ENCODE measurements at places on chromosomes 1 and 21.

DNA sequence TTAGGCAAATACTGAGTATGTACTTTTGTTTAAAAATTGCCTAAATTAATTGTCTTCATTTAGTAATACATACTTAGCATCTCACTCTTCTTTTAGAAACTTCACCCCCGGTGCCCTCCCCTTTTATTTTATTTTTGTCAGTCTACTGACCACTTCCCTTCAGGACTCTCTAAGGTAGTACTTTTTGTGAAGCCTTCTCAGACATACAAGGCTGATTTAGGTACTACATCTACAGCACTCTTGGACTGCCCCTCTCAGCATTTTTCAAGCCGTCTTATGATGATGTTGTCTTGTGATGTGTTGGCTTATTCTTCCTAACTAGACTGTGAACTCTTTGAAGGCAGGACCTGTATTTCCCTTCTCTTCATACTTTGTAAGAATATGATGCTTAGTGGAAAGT is 24.7 kb downstream of the RPS6KC1 start:
- no peak overlapping the region for H3K4me3 ChIP-seq
- H3K36me3 ChIP-seq: no peaks in the 10 kb centered on the region
- no peaks in the 10 kb centered on the region for H3K27me3 ChIP-seq
- no peak for DNase-seq

- H3K27me3 ChIP-seq: no peaks in the 10 kb centered on the region
- no peak overlapping the region for H3K27ac ChIP-seq
- no peak for DNase-seq
- no peaks in the 10 kb centered on the region for H3K36me3 ChIP-seq
Observed at GRCh38 chr21:15221799-15222386, 157.1 kb upstream of the NRIP1 start.

GRCh38 chr1:161088587-161089110 is 709 bp downstream of the NECTIN4 start:
- no peaks in the 10 kb centered on the region for H3K27me3 ChIP-seq

- no peaks in the 10 kb centered on the region for H3K27me3 ChIP-seq
- H3K36me3 ChIP-seq: no peaks in the 10 kb centered on the region
- H3K27ac ChIP-seq: no peak overlapping the region
Observed at GRCh38 chr21:27885296-27885711, 918.4 kb upstream of the ADAMTS5 start.

DNA sequence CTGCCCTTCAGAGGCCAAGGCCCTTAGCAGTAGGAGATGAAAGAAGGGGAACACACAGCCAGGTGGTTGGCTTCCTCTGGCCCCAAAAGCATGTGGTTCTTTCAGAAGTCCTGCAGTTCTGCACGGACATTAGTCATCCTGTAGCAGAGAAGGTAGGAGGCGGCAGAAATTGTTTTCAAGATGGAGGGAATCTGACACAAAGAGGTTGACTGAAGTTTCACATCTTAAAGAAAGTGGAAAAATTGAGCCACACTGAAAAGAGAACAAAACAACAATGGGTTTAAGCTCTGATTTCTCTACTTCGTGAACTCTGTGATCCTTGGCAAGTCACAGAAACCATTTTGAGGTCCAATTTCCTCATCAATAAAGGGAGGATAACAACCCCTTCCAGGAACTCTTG is 125.3 kb upstream of the DNAH14 start:
- no peaks in the 10 kb centered on the region for H3K36me3 ChIP-seq
- no peak overlapping the region for H3K27ac ChIP-seq
- no peaks in the 10 kb centered on the region for H3K27me3 ChIP-seq
- DNase-seq: no peak
- no peaks in the 10 kb centered on the region for H3K4me1 ChIP-seq

GRCh38 chr1:44524655-44525500 is 119.8 kb downstream of the RNF220 start:
- no peaks in the 10 kb centered on the region for H3K4me1 ChIP-seq
- H3K36me3 ChIP-seq: no peaks in the 10 kb centered on the region
- DNase-seq: no peak
- H3K27ac ChIP-seq: no peak overlapping the region

GRCh38 chr1:150796374-150796773 is 11.7 kb downstream of the CTSK start:
- no peaks in the 10 kb centered on the region for H3K36me3 ChIP-seq
- no peaks in the 10 kb centered on the region for H3K27me3 ChIP-seq
- DNase-seq: no peak
- no peak overlapping the region for H3K4me3 ChIP-seq

DNA sequence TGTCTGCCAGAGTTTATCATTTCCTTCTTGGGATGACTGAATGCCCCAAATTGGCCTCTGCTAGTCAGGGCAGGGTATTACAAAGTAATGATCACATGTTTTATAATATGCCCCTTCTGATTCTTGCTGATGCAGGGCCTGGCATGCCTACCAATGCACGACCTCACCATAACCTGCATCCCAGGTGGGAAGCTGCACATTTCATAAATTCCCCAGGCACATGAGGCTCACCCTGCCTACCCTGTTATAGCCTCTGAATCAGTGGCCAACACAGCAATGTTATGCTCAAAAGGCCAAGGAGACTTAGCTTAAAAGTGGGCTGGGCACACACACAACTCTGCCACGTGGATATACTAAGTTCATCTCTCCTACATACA is 28.0 kb upstream of the XPR1 start:
- no peaks in the 10 kb centered on the region for H3K36me3 ChIP-seq
- no peak overlapping the region for H3K4me3 ChIP-seq
- no peak overlapping the region for H3K27ac ChIP-seq
- no peaks in the 10 kb centered on the region for H3K27me3 ChIP-seq
- no peak for DNase-seq

- H3K4me3 ChIP-seq: no peak overlapping the region
- H3K36me3 ChIP-seq: no peaks in the 10 kb centered on the region
- no peaks in the 10 kb centered on the region for H3K27me3 ChIP-seq
- no peak for DNase-seq
Observed at GRCh38 chr1:245128381-245129101, 26.2 kb upstream of the KIF26B start.

- no peak overlapping the region for H3K27ac ChIP-seq
- DNase-seq: no peak
- no peak overlapping the region for H3K4me3 ChIP-seq
- H3K27me3 ChIP-seq: no peaks in the 10 kb centered on the region
Observed at GRCh38 chr1:230064283-230064682, 2.8 kb upstream of the GALNT2 start.

DNA sequence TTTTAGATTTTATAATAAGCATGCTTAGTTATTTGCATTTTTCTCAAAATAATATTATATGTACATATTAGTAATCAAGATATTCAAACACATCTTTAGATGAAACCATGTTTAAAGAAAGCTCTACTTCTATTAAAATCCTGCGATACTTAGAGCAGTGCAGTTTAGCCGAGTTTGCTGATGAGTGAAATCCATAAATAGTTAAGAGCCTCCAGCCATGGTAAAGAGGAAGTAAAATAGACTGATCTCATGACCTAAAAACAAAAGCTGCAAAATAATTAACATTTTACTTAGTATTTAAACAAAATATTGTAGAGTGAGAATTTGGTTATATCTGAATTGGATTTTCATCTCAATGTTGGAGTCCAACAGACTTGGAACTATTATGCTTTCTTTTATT is 147.4 kb upstream of the NRIP1 start:
- no peak overlapping the region for H3K27ac ChIP-seq
- H3K27me3 ChIP-seq: no peaks in the 10 kb centered on the region
- H3K4me1 ChIP-seq: no peaks in the 10 kb centered on the region
- no peak for DNase-seq
- H3K4me3 ChIP-seq: no peak overlapping the region
- H3K36me3 ChIP-seq: peaks cover 3% of the 10 kb centered on the region

GRCh38 chr1:201639391-201639790 is 100.5 kb downstream of the NAV1 start:
- H3K27me3 ChIP-seq: no peaks in the 10 kb centered on the region
- no peak for DNase-seq
- H3K4me3 ChIP-seq: no peak overlapping the region
- H3K27ac ChIP-seq: peak overlapping the region; percentile 28
- no peaks in the 10 kb centered on the region for H3K36me3 ChIP-seq
- H3K4me1 ChIP-seq: no peaks in the 10 kb centered on the region

DNA sequence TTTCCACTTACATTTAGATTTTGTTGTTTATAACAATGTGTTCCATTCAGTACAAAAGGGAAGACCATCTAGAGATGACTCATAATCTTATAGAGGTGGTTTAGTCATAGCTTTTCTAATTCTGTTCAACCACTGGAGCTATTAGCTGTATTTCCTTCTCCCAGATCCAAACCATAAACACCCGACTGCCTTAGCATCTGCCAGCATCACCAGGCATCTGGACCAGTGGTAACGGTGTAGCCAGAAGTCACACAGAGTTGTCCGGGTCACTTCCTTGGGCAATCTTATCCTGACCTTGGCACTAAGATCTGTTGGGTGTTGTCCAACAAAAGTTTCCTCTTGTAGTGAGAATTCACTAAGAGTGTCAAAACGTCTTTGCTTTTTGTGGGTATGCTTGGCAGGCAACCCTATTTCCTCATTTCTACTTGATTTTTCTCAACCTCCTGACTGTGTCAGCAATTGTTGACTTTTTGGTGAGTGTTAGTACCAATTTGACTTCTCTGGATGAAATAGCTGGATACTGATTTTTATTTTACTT is 372.1 kb upstream of the B3GALT2 start:
- no peaks in the 10 kb centered on the region for H3K27me3 ChIP-seq
- H3K4me3 ChIP-seq: no peak overlapping the region
- H3K36me3 ChIP-seq: no peaks in the 10 kb centered on the region
- no peaks in the 10 kb centered on the region for H3K4me1 ChIP-seq
- peak; percentile 27 for DNase-seq

DNA sequence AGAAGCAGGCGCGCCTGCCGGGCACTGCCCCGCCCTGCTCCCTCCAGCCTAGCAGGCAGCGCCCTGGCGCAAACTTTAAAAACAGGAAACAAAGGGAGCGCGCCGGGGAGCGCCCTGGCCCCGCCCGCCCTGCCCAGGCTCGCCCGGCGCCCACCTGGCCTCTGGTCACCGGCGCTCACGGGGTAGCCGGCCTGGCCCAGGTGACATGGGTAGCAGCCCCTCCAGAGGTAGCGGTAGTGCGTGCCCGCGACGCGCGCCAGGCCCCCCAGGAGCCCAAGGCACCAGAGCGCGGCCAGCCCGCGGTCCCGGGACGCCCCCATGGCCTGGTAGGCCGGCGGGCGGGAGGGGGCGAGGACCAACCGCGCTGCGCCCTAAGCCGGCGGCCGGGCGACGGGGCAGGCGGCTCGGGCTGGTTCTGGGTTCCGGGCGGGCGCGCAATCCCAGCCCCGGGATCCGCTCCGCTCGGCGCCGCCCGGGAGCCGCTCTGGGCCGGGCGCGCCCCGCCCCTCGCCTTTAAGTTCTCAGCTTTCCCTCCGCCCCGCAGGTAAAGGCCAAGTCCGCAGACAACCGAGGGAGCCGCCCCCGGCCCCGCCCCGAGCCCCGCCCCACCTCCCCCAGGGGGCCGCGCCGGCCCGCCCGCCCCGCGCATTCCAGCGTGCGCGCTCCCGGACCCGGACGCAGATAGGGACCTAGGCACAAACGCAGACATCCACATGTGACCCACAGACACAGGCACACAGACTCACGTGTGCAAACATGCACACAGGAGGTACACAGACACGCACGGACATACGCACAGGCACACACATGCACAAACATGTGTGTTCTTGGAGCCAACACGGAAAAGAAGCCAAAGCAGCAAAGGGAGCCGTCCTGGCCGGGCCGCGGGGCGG is 76.7 kb downstream of the ARHGEF16 start:
- DNase-seq: peak; percentile 89
- no peaks in the 10 kb centered on the region for H3K36me3 ChIP-seq

- H3K4me3 ChIP-seq: no peak overlapping the region
- no peak overlapping the region for H3K27ac ChIP-seq
- DNase-seq: no peak
- H3K36me3 ChIP-seq: no peaks in the 10 kb centered on the region
Observed at GRCh38 chr1:91282695-91283420, 121.8 kb downstream of the HFM1 start.

DNA sequence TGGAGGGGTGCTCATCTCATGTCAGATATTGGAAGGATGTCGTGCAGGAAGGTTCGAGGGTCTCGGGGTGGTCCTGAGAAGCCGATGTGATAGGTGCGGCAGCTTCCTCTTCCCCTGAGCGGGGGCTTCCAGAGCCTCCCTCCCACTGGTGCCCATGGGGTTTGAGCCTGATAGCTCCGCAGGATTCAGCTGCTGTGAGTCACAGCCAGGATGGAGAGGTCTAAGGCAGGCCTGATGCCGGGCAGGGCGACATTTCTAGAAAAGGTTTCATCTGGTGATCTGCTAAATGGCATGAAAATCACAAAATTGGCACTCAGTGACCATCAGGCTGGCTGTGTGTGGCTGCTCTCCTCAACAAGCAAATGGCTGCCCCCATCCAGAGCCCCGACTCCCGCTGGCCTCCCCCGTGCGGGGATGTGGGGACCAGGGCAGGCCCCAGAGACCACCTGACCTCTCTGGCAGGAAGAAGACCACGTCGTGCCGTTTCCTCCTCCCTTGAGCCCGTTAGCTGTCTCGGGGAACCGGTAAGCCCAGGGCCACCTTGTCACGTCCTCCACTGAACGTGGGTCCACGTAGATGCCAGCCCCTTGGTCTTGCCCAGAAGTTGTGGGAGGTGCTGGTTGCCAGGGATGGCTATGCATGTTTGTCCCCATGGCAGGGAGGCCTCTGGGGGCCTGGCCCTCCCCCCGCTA is 66.1 kb downstream of the SKI start:
- H3K36me3 ChIP-seq: no peaks in the 10 kb centered on the region
- no peak for DNase-seq
- peak overlapping the region; percentile 57 for H3K27ac ChIP-seq
- H3K27me3 ChIP-seq: no peaks in the 10 kb centered on the region
- no peak overlapping the region for H3K4me3 ChIP-seq
- H3K4me1 ChIP-seq: peaks cover 32% of the 10 kb centered on the region

DNA sequence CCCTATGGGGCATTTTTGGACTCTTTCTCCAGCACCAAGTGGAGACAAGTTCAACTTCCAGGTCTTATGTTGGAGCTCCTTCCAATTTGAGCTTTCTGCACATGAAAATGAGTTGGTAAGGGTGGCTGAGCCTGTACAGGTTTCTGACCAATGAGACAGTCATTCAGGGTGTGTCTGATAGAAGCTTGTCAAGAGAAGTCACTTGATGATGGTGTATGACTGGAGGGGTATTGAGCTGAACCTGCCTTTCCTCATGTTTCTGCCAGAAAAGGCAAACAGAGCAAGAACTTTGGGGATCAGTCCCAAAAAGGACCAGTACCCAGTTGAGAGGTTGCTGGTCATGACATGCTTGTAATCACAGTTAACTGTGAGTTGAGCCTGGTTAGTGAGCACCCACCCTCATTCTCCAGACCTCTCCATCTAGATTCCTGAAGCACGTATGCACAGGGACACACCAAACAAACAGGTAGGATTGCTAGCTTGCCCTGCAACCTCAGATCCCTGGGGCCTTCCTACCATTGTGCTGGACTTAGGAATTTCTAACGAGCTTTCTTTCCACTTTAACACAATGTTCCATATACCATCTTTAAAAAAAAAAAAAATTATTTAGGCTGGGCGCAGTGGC is 26.6 kb downstream of the FAM89A start:
- no peak overlapping the region for H3K4me3 ChIP-seq
- H3K4me1 ChIP-seq: no peaks in the 10 kb centered on the region
- no peaks in the 10 kb centered on the region for H3K36me3 ChIP-seq

- H3K36me3 ChIP-seq: no peaks in the 10 kb centered on the region
- H3K27ac ChIP-seq: no peak overlapping the region
- no peak overlapping the region for H3K4me3 ChIP-seq
- peaks cover 33% of the 10 kb centered on the region for H3K27me3 ChIP-seq
- H3K4me1 ChIP-seq: no peaks in the 10 kb centered on the region
Observed at GRCh38 chr1:3919706-3920105, 19.6 kb upstream of the C1orf174 start.
